ENCODE measurements at places on chromosomes 1 and 21.

DNA sequence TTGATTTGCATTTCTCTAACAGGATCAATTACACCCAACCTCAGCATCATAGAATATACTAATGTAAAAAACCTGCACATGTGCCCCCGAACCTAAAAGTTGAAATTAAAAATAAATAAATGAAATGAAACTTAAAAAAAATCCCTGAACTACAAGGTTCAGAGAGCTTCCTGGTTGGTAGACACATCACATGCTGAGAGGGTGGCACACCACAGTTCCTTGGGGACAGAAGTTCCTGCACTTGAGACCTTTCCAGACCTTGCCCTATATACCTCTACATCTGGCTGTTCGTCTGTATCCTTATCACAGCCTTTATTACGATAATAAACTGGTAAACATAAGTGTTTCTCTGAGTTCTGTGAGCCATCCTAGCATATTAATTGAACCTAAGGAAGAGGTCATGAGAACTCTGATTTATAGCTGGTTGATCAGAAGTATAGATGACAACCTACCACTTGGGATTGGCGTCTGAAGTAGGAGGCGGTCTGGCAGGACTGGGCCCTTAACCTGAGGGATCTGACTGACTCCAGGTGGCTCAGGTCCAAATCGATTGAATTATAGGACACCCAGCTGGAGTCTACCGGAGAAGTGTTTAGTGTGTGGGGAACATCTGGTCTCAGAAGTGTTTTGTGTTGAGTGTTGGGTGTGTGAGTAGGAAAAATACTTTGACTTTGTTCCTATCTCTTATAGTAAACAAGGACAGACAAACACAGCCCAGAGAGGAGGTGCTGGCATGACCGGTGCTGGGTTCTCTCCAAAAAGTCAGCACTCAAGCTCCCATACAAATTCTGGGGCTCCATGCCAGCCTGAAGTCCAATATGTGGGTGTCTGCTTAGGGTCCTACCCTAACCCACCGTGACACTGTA is 19.0 kb downstream of the C1orf115 start:
- DNase-seq, result no peak

GRCh38 chr1:87155648-87156047 is 173.0 kb upstream of the LMO4 start:
- DNase-seq, result no peak

DNA sequence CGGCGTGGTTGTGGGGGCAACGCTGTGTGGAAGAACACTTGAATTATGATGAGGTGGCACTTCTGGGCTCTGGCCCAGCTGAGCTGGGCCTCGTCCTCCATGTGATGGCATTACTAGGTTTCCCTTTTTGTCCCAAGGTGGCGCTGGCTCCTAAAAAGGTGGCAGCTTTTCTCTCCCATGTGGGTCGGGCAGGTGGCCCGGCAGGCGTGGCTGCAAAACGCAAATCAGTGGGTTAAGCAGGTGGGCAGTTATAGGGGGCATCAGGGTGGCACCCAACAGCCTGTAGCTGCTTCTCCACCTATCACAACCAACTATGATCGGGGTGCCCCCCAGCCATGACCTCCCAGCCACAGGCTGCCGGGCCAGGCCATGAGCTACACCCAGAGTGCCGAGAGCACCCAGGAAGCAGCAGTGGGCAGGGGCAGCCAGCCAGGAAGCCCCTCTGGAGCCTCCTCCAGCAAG is 59.6 kb downstream of the KCNAB2 start:
- no peak for DNase-seq

DNA sequence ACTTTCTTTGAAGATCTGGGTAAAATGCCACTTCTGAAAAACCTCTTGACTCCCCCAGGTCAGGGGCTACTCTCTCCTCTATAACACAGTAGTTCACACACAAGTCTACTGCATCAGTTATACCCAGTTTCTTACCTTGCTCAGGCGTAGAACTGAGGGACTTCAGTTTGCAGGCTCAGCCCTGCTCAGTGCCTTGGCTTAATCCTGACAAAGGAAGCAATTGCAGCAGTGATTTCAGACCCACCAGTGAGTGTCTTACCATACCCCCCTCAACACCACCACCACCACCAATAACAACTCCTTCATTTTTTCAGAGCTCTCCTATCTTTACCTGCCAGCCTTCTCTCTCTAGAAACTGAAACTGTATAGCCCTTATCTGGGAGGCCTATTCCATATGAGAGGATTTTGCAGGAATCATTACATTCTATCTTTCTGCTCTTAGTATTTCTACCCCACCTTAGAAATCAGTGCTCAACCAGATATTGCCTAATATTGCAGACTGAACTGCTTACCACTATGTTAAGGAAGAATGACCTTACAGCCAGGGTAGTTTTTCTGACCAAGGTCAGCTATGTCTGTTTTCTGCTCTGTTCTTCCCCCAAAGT is 105.5 kb upstream of the S1PR1 start:
- DNase-seq, result no peak

DNA sequence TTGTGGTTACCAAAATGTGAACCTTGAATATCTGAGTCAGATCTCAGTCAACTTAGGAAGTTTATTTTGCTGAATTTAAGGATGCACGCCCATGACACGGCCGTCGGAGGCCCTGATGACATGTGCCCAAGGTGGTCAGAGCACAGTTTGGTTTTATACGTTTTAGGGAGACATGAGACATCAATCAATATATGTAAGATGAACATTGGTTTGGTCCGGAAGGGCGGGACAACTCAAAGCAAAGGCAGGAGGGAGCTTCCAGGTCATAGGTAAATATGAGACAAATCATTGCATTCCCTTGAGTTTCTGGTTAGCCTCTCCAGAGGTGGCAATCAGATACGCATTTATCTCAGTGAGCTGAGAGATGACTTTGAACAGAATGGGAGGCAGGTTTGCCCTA is 1.0 kb upstream of the PRMT2 start:
- no peak for DNase-seq

- DNase-seq, result no peak
These were observed 302.6 kb downstream of the PAPPA2 start for GRCh38 chr1:176765608-176766007.

DNA sequence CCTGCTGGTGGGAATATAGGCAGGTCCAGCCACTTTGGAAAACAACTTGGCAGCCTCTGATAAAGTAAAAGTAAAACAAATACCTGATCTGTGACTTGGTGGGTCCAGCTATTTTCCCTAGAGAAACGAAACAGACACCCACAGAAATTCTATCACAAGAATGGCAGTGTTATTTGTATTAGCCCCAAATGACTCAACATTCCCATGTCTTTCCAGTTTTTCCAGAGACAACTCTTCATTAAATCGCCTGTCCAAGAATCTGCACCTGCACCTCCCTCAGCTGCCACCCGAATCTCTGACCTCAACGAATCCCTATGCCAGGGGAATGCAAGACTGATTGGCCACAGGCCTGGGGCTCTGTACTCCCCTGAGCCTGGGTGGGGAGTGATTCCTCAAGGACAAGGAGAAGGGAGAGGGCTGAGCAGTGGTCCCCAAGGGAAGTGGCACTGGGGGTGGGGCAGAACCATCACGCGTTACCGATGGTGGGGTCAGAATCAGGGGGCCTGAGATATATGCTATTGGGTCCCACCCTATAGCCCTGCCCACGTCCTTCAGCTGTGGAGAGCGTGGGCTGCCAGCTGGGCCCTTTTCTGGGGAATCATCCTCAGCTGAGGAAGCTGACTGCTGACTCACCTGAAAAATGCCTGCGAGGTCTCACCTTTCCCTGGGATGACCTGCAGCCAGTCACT is 553.0 kb downstream of the PTPRU start:
- no peak for DNase-seq

DNA sequence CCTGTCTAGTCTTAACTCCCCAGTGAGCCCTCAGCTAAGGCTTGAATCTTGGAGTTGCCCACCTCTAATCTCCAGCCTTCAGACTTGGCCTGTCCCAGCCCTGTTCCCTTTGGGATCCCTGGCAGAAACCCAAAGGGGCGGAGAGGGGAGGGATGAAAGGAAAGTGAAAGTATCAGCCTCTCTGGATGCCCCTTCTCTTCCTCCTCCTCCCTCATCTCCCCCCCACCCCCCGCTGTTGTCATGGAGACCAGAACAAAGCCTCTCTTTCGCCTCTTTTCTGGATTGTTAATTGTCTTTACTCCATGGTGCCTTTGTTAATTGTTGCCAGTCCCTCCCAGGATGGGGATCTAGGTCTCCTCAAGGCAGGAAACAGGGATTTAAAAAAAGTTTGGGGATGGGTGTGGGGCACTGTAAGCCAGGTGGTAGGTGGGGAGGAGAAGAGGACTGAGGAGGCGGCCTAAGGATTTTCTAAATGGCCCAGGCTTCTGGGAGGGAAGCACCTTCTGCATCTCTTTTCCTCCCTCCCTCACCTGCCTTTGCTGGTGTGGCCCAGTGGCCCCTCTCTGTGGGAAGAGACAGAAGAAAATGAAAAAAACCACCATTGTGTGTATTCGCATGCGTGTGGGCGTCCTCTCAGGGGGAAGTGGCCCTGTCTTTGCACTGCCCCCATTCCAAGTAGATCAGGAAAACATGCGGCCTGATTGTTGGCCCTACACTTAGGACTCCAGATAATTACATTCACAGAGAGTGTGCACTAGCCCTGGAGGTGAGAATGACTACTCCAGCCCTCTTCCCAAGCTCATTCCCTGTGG is 7.5 kb upstream of the SOX13 start:
- no peak for DNase-seq

DNA sequence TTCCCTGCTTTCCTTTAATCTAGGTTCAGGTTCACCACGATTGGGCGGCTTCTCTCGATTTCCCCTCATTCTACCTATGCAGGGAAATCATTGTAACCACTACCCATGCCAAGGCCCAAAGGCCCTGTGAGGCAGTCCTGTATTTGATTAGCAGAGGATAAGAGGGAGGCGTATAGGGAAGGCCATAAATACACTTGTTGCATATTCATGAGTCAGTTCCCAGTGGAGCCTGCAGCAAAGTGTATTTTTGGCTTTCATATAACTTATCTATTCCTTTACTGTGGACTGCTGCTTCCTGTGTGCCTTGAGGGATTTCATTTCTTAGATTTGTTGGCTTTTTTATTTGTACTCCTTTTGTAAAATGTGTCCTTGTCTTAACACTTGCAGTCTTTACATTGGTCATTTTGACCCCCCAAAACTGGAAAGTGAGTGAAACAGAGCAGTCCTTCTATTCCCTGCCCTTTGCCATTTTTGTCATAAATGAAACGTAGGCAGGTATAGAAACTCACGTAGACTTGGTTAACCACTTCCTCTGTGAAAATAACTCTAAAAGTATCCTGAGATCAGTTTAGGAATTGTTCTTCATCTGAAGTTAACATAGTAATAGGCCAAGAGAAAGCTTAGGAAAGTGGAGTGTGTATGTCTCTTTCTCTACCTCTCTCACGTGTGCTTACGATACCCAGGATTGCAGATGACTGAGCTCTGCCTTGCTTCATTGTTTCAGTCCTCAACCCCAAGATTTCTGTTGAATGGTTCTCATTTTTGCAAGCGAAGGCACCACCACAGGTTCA is 19.6 kb upstream of the KCNQ4 start:
- DNase-seq, result no peak

Data from stimulated activated CD4-positive, alpha-beta T cell treated with anti-CD3 and anti-CD28 coated beads, Interleukin-1b, Interleukin-23, amount 100 ng/mL, for 1 hour (primary cell).